Epithelial cell of proximal tubule (primary cell): ENCODE measurements at places on chromosomes 4 and X. TPM values are rescaled to one million over a fixed set of nuclear protein-coding genes. Genes with fewer than 3 reads are reported as not detected.

DNA sequence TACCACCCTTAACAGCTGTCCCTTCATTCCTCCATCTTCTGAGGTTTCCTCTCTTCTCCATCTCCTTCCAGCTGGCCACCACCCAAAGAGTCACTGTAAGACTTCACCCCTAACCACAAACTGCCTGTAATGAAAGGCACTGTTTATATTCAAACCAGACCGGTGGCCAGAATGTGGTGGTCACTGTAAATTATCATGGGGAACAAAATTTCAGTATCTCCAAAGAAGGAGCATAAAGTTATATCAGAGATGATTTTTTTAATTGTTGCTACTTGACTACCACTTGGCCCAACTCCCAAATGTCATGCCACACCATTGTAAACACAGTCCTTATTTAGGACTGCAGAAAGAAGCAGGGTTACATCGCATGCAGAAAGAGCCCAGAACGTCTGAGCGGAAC is 44.8 kb downstream of the SMARCA1 start:
- no peak for DNase-seq

The STPG2 gene
- not detected in 2 replicates for total RNA-seq

- DNase-seq, result no peak
Observed at GRCh38 chrX:69568828-69569227, 47.1 kb upstream of the EDA start.

- DNase-seq, result no peak
Observed at GRCh38 chr4:62912531-62912930, 1496.7 kb downstream of the TECRL start.

The FAM13A gene
- 3.0 and 5.9 TPM in 2 replicates for total RNA-seq

DNA sequence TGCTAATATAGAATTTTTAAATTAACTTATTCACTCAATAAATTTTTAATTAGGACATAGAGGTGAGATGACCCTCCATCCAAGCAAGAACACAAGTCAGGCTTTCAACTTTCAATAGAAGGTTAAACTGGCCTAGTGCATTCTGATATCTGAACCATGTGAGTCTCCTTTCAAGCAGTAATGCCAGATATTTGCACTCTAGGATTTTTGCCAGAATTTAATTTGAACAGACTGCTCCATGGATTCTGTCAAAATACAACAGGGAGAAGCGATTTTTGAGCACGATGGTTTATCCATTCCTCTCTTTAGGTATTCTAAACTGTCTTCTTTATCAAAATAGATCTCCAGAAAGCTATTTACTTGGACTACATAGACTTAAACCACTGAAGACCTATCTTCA is 72.0 kb upstream of the DCLK2 start:
- no peak for DNase-seq

GRCh38 chrX:31099536-31100090 is 27.8 kb upstream of the FTHL17 start:
- DNase-seq, result no peak

- DNase-seq, result no peak
Observed at GRCh38 chrX:99271641-99272040, 1138.4 kb downstream of the PCDH19 start.

GRCh38 chrX:113747274-113747973 is 836.5 kb upstream of the HTR2C start:
- no peak for DNase-seq

The POU4F2 gene
- total RNA-seq, result not detected in 2 replicates

The SERPINA7 gene
- total RNA-seq, result not detected in 2 replicates

The NDP gene
- total RNA-seq, result not detected in 2 replicates

GRCh38 chr4:14384824-14385223 is 617.5 kb upstream of the CPEB2 start:
- no peak for DNase-seq

- no peak for DNase-seq
Observed at GRCh38 chrX:138847930-138848329, 136.4 kb upstream of the FGF13 start.

The HSPA4L gene
- 10.6 and 12.6 TPM in 2 replicates for total RNA-seq

GRCh38 chrX:150032742-150033141 is 94.5 kb upstream of the EOLA2 start:
- no peak for DNase-seq

DNA sequence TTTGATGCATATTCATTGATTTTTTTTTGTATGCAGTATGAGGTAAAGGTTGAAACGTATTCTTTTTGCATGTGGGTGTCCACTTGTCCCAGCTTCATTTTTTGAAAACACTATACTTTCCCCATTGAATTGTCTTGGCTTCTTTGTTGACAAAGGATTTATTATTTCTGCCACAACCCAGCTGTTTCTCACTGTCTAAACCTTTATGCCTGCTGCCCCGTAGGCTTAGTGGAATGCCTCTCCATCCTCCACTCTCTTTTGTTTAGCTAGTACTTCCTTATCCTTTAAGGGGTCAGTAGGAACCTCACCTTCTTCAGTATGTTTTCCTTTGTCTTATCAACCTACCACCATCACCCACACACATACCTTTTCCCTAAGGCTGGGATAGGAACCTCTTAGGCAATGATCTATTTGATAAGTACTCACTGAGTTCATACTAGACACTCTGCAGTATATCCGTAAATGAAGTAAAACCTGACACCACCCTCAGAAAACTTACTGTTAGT is 8.5 kb downstream of the FMR1 start:
- no peak for DNase-seq

The FRMPD4 gene
- total RNA-seq, result 0.06 and 0.07 TPM in 2 replicates

- DNase-seq, result no peak
Observed at GRCh38 chr4:162891788-162892707, 274.6 kb downstream of the NAF1 start.

The SMIM10 gene
- total RNA-seq, result 2.5 and 5.5 TPM in 2 replicates

The STS gene
- total RNA-seq, result 1.6 and 2.2 TPM in 2 replicates

The IRS4 gene
- not detected in 2 replicates for total RNA-seq

The STK32B gene
- 3.7 and 4.2 TPM in 2 replicates for total RNA-seq

GRCh38 chrX:53077207-53078197 is 4.7 kb upstream of the TSPYL2 start:
- no peak for DNase-seq

- DNase-seq, result no peak
Observed at GRCh38 chr4:146524663-146525062, 2.9 kb upstream of the SLC10A7 start.

The AFM gene
- total RNA-seq, result not detected in 2 replicates

The GATA1 gene
- not detected in 2 replicates for total RNA-seq

DNA sequence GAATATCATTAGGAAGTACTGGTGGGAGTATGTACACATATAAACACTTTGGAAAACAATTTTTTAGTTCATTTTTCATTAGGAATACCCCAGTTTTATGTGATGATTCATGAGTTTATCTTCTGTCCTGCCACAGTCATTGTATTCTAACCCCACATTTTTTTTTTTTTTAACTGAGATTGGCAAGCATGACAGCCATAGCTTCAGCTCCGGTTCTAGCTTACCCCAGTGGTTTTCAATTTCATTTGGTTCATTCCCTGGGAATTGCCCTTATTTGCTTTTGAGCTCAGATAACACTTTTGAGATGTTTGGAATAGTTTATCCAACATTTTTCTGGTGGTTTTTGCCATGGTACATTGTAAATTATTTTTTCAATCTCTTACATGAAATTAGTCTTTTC is 21.0 kb upstream of the FMR1 start:
- DNase-seq, result no peak

DNA sequence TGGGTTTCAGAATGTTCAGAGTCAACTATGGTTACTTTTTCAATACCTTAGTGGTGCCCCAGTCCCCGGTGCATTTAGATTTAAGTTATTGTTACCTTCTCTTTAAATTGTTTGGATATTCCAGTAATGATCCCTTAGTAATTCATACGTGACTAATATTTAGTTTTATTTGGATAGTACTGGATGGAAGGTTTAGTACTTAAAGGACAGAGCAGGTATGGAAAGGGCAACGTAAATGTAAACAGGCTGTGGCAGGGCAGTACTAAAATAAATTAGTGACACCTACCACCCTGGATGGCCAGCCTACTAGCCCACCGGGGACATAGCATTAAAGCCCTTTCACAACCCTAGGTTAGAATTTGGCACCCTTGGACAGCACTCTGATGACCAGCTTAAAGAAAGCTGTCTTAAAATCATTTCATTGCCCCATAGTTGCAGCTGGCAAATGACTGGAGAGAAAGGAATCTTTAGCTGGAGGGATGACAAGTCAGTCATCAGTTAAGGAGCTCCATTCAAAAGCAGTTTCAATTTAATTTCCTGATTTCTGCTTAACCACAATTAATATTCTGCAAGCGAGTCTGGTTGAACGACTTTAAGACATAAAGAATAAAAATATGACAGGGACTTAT is 16.4 kb downstream of the PLP1 start:
- DNase-seq, result no peak

The KCND1 gene
- total RNA-seq, result 0.51 and 1.1 TPM in 2 replicates

- no peak for DNase-seq
Observed at GRCh38 chr4:76246025-76246424, 5.5 kb upstream of the FAM47E start.

DNA sequence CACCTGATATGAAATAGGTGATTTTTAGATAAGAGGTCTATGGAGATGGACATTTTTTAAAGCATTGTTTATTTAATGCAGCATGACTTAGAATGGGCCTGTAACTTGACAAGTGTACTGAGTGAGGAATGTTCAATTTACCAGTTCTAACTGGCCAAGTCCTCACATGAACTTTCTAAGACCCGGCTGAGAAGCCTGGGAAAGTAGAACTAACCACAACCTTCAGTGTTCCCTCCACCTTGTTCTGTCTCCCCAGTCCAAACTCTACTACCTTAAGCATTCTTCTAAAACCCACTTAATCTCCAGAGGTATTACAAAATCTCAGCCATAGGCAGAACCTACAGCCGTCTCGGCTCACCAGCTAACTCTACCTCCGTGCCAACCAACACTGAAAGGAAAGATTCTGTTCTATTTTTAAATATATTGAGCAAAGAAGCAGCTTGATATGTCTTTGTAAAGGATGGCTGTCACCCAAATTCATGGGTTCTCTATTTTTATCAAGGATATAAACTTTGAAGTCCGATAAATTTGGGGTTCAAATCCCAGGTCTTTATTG is 6.8 kb downstream of the PPARGC1A start:
- DNase-seq, result no peak

- no peak for DNase-seq
Observed at GRCh38 chr4:150033901-150034300, 44.3 kb upstream of the DCLK2 start.

- DNase-seq, result no peak
Observed at GRCh38 chrX:30576881-30577280, 685 bp downstream of the TASL start.

DNA sequence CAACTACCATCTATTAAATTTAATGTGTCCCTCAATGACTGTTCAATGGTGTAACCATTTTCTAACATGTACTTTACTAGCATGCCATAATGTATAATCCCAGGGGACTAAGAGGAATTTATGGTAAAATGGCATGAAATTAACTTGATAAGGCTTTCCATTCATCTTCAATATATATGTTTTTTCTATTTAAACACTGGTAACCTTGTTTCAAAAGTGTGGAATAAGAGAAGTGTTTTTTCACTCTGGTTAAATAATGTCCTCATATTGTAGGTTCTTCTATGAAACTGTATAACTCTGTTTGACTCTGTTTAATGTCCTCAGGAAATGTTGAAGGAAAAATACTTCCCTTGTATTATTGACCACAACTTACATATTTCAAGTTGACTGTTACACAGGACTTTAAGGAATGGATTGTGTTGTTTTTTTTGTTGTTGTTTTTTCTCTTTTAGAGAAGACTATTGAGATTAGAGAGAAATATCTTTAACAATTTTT is 113.8 kb upstream of the ARSJ start:
- no peak for DNase-seq

DNA sequence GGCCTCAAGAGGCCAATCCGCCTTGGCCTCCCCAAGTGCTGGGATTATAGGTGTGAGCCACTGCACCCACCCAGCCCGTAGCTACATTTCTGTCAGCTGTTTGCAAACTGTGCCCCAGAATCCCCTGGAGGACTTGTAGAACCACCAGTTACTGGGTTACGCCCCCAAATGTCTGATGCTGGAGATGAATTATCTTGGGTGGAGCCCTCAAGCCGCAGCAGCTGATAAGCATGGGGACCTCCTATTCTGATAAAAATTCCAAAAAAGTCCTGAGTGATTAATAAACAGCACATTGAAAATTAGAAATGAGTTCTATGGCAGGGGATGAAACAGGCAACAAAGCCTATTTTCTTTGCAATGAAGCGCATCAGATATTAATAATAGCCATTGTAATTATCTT is 105.0 kb downstream of the PTTG2 start:
- DNase-seq, result no peak

The VCX gene
- not detected in 2 replicates for total RNA-seq

The MTTP gene
- total RNA-seq, result under 0.01 TPM in 1 of 2 replicates, not detected in the other

The ZDHHC15 gene
- total RNA-seq, result 0.29 and 1.1 TPM in 2 replicates

DNA sequence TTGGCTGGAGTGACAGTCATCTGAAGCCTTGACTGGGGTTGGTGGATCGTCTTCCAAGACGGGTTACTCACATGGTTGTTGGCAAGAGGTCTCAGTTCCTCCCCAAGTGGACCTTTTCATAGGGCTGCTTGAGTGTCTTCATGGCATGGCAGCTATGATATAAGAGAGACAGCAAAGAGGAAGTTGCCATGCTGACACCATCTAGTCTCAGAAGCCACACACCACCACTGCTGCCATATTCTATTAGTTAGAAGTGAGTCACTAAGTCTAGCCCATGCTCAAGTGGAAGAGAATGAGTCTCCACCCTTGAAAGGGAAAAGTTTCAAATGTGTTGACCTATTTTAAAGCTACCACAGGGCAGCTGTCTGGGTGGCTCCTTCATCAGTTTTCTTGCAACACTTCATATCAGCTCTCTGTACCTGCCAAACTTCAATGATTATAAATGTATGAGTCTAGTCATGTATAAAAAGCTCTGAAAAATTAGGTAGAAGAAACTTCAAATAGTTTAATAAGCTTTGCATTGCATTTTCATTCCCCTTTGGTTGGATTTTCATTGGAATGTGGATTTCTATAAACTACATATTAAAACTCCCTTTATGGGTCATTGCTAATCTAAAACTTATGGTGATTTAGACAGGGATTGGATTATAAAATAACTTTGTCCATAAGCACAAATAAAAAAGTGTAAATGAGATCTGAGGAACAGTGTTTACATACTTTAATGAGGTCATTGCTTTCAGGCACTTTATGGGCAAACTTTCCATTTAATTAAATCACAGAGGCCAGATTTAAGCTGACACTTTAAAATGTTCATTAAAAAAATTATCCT is 68.0 kb upstream of the ATXN3L start:
- no peak for DNase-seq
